ENCODE measurements at places on chromosomes 3 and 15.

DNA sequence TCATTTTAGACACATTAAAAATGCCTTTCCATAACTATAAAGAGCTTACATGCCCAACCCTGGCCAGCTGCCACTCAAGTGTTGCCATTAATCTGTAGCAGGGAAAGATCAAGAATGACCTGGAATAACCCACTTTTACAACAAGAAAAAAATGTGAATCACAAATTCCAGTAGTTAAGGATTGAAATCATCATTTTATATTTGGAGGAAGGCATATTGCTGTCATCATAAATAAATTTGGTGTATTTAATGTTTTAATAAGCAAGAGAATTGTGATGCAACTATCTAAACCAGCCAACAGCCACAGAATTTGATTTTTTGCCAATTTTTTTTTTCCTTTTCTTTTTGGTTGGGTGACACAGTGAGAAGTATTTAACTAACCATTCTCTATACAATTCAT is 240.0 kb upstream of the SEMA6D start:
- no peak for DNase-seq

DNA sequence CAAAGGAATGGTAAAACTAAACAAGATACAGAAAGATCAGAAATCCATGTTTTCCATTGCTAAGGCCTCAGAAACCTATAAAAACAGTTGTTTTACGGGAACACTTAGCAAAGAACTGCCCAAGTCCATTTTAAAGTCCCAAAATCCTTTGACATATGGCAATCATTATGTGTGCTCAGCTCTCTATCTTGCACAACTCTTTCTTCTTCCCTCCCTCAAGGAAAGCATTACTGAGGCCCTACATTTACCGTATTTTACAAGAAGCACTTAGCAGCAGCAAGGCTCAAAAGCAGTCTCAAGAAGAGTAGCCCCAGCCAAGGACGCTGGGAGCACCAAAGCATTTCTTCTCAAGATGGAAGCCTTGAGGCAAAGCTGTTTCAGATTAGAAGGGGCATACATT is 169.6 kb upstream of the LRTM1 start:
- DNase-seq = no peak

- no peak for DNase-seq
Observed at GRCh38 chr3:116808725-116809124, 99.1 kb downstream of the TUSC7 start.

- DNase-seq = peak; percentile 25
Observed at GRCh38 chr15:43489191-43489590, 3.8 kb downstream of the TP53BP1 start.

Data from endothelial cell of umbilical vein (primary cell).